ENCODE measurements at places on chromosomes 4 and X. TPM values are rescaled to one million over a fixed set of nuclear protein-coding genes. Genes with fewer than 3 reads are reported as not detected.

Gene PDLIM3
- 361 TPM for total RNA-seq

Gene BCLAF3
- 10.8 TPM for total RNA-seq

Gene UGT2A3
- 0.72 TPM for total RNA-seq

Gene PABPC1L2A
- not detected for total RNA-seq

Gene NRK
- 2.4 TPM for total RNA-seq

Gene FHDC1
- total RNA-seq = 2.6 TPM

Gene RHOXF1
- not detected for total RNA-seq

Gene IL9R
- total RNA-seq = 4.3 TPM

Gene KLHL4
- total RNA-seq = 39.7 TPM

Gene TMPRSS11D
- 16.6 TPM for total RNA-seq

Gene PPP2R2C
- 2.9 TPM for total RNA-seq

Gene VSIG4
- total RNA-seq = 45.0 TPM
